ENCODE measurements at places on chromosomes 2 and 18. TPM values are rescaled to one million over a fixed set of nuclear protein-coding genes. Genes with fewer than 3 reads are reported as not detected.
A peak's percentile ranks its signal among the peaks of the same experiment; 100 is the strongest.

CPO gene
- total RNA-seq = 0.11 TPM

NEB gene
- 2.4 TPM for total RNA-seq

- no peak for DNase-seq
- H3K27me3 ChIP-seq = no peaks in the 10 kb centered on the region
- H3K4me3 ChIP-seq = no peak overlapping the region
- no peak overlapping the region for H3K27ac ChIP-seq
- peaks cover 14% of the 10 kb centered on the region for H3K4me1 ChIP-seq
Measured at GRCh38 chr2:43100883-43101662, 125.3 kb downstream of the ZFP36L2 start.

DNA sequence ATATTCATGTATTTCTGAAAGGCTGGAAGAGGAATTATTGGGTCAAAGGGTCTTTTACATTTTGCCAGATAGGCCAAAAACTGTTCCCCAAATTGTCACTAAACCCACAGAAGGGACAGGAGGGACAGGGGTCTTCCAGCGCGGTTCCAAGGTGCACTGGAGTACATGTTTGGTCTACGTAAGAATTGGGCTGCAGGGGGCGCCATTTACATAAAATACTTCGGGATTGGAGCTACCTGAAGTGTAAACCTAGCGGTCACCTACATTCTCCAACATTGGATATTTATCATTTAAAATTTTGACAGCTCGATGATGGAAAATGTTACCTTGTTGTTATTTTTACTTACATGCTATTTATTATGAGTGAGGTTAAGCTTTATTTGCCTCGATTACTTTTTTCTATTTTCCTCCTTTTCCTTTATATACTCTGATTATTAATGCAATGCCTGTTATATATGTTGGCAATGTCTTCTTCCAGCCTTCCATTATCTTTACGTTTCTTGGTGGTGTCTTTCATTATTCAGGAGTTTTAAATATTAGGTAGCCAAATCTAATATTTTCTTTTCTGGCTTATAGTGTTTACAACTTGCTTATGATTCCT, 43.0 kb upstream of the RAB6C start:
- no peaks in the 10 kb centered on the region for H3K36me3 ChIP-seq
- H3K4me1 ChIP-seq = no peaks in the 10 kb centered on the region
- no peak overlapping the region for H3K4me3 ChIP-seq
- peaks cover 20% of the 10 kb centered on the region for H3K27me3 ChIP-seq
- no peak overlapping the region for H3K27ac ChIP-seq

DNA sequence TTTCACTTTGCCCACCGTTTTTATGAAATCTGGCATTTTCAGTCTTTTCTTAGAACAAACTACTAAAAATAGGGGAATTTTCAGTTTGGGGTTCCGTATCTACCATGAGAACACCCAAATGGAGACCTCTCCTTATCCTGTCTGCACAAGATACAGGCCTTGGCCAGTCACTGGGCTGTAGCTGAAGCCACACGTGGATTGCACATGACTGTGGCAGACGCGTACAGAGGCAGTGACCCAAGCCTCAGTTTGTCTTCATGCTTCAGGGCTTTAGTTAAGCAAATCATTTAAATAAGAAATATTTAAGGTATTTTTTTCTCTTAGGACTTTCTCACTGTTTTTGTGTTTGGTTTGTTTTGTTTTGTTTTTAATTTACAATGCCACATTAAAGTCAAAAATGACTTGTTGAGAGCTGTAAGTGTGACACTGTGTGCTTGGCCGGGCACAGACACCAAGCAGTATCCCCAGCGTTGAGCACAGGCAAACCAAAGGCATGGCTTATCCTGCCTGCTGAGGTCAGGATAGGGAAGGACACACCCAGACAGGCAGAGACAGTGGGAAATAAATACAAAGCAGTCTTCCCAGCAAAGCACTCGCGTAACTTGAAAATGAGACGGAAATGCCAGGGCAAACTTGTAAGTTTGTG, 53.3 kb downstream of the TRAPPC12 start:
- H3K27ac ChIP-seq = no peak overlapping the region
- no peak overlapping the region for H3K4me3 ChIP-seq
- no peaks in the 10 kb centered on the region for H3K4me1 ChIP-seq
- DNase-seq = no peak

- peak; percentile 12 for DNase-seq
- no peaks in the 10 kb centered on the region for H3K36me3 ChIP-seq
- H3K27ac ChIP-seq = no peak overlapping the region
- H3K4me1 ChIP-seq = peaks cover 22% of the 10 kb centered on the region
- no peak overlapping the region for H3K4me3 ChIP-seq
Measured at GRCh38 chr18:77762642-77763041, 513.0 kb downstream of the GALR1 start.

DNA sequence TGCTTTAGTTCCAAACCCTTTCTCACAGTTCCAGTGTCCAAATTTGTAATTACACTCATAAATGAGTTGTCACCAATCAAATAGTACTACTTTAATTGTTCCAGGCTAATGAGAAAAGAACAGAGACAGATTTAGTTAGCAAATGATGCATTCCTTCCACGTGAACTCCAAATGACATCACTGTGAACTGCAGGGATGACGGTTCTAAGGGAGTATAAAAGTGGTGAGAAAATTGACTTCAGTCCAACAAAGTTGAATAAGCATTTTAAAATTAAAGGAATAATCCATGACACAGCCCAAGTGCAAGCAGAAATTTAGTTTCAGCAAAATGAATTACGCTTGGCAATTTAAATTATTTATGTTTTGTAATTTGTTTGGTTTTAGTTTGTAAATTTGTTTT, 102.0 kb upstream of the LRATD1 start:
- H3K4me1 ChIP-seq = no peaks in the 10 kb centered on the region
- no peak overlapping the region for H3K4me3 ChIP-seq
- no peak overlapping the region for H3K27ac ChIP-seq
- no peaks in the 10 kb centered on the region for H3K27me3 ChIP-seq
- no peak for DNase-seq

DNA sequence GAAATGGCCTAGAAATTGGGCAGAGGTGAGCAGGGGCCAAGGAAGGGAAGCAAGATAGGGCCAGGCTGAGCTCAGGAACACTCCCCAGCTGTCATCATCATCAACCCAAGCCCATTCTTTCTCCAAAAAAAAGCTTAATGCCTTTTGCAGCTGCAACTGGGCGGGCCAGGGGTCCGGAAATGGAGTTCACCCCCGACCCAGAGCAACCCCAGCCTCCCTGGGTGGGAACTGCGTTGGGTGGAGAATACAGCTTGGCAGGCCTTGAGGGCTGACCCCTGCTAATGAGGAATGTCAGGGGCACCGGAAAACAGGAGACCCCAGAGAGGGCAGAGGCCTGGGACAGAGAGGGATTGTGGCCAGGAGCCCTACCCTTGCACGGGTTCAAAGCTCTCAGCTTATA, 64.8 kb downstream of the TNS1 start:
- peak overlapping the region; percentile 53 for H3K27ac ChIP-seq
- H3K27me3 ChIP-seq = no peaks in the 10 kb centered on the region
- no peak overlapping the region for H3K4me3 ChIP-seq
- H3K4me1 ChIP-seq = peaks cover 51% of the 10 kb centered on the region
- H3K36me3 ChIP-seq = no peaks in the 10 kb centered on the region

TDRD15 gene
- not detected for total RNA-seq

- H3K27me3 ChIP-seq = no peaks in the 10 kb centered on the region
- no peak for DNase-seq
- no peak overlapping the region for H3K27ac ChIP-seq
- no peak overlapping the region for H3K4me3 ChIP-seq
- H3K4me1 ChIP-seq = peaks cover 15% of the 10 kb centered on the region
- H3K36me3 ChIP-seq = no peaks in the 10 kb centered on the region
Measured at GRCh38 chr2:160533482-160533881, 39.9 kb upstream of the RBMS1 start.

DNA sequence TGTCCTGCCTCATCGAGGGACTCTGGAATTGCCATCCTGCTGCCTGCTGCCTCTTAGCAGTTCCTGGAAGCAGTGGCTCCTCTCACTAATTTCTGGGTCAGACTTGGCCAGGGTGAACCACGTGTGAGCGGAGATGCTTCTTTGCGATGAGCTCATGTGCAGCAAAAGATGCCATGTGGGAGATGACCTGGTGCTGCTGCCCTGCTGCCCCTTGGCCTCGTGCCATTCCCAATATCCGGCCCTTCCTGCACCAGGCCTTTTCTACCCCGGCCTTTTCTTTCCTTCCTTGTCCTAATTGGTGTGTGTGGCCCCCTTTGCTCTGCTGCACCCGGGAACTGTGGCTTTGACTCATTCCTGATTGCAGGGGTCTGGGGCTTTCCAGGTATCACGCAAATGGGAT, 296.9 kb upstream of the HS6ST1 start:
- peaks cover 12% of the 10 kb centered on the region for H3K27me3 ChIP-seq

LONRF2 gene
- total RNA-seq = 0.83 TPM

Data from cardiac muscle cell (in vitro differentiated cells and primary cell).